Heart right ventricle (tissue), 16 donors: ENCODE measurements at places on chromosomes 2 and 18. TPM values are rescaled to one million over a fixed set of nuclear protein-coding genes. Genes with fewer than 3 reads are reported as not detected.

TAF4B gene
- total RNA-seq = 1.6 TPM

ANKRD29 gene
- total RNA-seq = 4.7 TPM

UGT1A5 gene
- not detected for total RNA-seq

CROCC2 gene
- total RNA-seq = not detected

AFF3 gene
- total RNA-seq = 4.9 TPM

GRCh38 chr2:137525641-137526190 lies 438.6 kb upstream of the HNMT start:
- DNase-seq = no peak

DNA sequence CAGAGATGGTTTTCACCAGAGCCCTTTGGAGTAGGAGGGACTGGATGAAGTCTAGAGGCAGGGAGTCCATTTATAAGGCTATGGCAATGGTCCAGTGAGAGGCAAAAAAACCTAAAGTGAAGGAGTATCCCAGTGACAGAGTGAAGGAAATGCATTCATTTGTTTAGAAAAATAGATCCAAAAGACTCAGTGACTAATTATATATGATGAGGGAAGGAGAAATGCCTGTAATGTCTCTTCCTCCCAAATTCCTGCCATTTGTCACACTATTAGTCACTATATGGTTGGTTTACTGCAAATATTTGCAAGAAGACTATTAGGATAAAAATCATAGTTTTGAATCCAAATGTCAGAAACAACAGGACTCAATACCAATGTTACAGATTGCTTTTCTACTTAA lies 104.2 kb downstream of the ZNF521 start:
- DNase-seq = no peak

GRCh38 chr2:11945139-11946126 lies 199.0 kb downstream of the LPIN1 start:
- DNase-seq = no peak

GRCh38 chr2:4762951-4763376 lies 929.2 kb upstream of the SOX11 start:
- DNase-seq = no peak

- no peak for DNase-seq
Measured at GRCh38 chr18:59238385-59238784, 18.4 kb downstream of the GRP start.

DNA sequence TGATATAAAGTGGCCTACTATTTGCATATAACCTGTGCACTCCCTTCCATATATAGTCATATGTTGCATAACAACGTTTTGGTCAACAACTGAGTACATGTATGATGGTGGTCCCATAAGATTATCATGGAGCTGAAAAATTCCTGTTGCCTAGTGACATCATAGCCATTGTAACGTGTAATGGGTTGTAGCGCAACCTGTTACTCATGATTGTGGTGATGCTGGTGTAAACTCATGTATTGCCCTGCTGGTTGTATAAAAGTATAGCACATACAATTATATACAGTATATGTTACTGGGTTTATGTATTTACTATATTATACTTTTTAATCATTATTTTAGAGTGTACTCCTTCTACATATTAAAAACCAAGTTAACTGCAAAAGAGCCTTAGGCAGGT lies 144.8 kb upstream of the IL1R2 start:
- DNase-seq = no peak
